ENCODE measurements at places on chromosomes 2 and 18.

GRCh38 chr2:127606625-127607398 is 39.1 kb upstream of the GPR17 start:
- DNase-seq = no peak

DNA sequence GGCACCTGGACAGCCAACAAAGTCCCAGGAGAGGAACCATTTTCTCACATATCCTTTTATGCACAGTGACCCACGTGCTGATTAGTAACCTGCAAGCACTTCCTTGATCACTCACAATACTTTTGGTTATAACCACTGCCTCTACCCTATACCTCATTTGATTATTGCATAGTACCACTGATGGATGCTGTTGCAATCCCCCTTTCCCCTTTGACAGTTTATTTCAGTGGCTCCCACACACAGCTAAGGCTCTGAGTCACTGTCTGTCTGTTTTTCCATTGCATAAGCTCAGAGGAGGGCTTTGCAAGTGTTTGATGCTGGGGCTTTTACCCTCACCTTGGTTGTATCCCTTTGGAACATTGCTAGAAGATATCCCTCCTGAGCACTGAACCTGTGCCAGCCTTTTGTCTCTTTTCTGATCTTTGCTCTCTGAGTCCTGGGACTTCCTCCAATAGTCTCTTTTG is 101.7 kb upstream of the RBBP8 start:
- peak; percentile 40 for DNase-seq

DNA sequence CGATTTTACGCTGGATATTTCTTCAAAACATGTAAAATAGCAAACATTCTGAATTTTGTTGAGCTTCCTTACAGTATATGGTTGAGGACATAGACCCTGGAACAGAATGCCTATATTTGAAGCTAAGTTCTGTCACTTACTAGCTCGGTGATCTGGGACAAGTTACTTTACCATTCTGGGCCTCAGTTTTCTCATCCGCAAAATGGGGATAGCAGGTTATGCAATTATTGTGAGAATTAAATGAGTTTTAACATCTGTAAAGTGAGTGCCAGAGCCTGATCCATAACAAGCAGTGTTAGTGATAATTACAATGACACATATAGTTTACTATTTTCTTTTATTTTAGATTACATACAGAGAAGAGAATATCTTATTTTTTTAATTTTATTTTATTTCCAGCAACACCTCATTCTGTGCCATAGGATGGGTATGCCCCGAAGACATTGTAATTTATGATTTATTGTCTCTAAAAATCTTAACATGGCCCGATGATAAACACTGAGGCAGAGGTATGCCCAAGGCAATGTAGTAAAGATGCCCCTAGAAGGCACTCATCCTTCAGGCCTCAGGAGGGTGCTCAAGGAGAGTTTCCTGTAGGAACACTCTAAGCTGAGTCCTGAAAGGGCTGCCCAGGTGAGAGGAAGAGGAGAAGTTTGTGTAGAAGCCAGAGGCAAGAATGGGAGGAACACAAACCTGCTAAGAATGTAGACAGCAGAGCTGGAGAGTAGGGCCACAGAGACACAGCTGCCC is 250.9 kb downstream of the BCL11A start:
- DNase-seq = no peak

DNA sequence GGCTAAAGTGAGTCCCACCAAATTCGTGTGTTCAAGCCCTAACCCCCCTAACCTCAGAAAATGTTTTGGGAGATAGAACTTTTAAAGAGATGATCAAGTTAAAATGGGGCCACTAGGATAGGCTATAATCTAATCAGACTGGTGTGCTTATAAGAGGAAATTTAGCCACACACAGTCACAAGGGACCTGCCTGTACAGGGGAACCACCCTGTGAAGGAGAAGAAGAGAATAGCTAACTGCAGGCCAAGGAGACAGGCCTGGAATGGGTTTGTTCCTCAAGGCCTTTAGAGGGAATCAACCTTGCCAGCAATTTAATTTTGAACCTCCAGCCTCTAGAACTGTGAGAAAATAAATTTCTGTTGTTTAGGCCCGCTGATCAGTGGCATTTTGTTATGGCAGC is 36.0 kb upstream of the TANK start:
- DNase-seq = no peak

- no peak for DNase-seq
These were observed 5.1 kb upstream of the CETN1 start for GRCh38 chr18:574865-575645.

- DNase-seq = no peak
These were observed 42.5 kb downstream of the DAPL1 start for GRCh38 chr2:158837645-158838044.

Measured in fibroblast of skin of left quadriceps (primary cell).